ENCODE measurements at places on chromosomes 3 and 15.

DNA sequence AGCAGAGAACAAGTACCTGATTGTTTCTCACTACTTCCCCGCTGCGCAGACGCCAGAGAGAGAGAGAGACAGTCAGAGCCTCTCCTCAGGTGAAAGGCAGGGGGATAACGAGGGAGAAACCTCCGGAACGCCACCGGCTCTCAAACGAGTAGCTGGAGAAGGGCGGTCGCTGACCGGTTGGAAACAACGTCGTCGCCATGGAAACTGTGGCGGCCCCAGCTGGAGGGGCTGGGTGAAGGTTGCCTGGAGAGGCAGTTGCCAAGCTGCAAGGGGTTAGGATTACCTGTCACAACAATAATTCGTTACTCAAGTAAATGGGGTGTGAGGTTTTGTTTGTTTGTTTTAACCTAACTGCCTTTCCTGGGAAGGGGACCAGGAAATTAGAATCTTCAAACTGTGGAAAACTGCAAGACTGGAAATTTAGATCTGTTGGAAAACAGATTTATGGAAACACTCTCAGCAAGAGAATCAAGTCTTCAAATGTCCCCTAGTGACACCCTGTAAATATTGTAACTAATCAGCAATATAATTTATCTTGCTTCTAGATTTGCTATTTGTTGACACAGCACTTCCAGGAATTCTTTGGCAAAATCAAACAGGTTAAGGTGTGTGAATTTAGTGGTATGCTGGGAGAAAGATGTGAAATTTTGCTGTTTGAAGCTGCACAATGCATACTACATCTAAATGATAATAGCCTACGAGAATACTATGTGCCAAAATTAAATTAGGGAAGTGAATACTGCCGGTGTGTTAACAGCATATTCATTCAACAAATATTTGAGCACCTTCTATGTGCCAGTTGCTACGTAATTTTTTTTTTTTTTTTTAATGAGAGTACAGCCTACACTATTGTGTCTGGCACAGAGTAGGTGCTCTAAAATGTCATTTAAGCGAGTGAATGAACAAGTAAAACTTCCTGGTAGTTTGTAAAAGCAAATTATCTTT is at the start of gene DNAH12:
DNAH12 (minus strand) TSS at position 164 of the 945 bp plus-strand sequence. CDS start 1,474 bp downstream, outside the sequence.
- no peak for DNase-seq

DNA sequence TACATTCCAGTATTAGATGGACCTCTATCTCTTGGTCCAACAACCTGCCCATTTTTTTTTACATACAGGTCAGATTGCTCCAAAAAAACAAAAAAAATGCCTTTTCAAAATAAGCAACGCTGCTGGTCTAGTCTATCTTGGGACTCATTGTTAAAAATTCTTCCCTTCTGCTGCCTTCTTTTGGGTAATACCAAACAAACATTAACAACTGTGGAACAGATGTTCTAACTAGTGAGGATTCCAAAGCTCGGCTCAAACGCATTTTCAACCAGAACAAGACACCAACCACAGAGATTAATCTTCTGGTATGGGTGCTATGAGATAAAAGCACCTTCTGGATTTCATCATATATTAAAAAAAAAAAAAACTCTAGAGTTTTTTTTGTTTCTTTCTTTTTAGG is 24.7 kb downstream of the ARHGAP31 start:
- no peak for DNase-seq

GRCh38 chr3:114450008-114450596 is 156.3 kb downstream of the TIGIT start:
- no peak for DNase-seq

GRCh38 chr15:77004189-77004588 is 9.3 kb downstream of the PSTPIP1 start:
- DNase-seq = no peak

GRCh38 chr15:97153356-97153965 is 807.0 kb upstream of the ARRDC4 start:
- DNase-seq = no peak

DNA sequence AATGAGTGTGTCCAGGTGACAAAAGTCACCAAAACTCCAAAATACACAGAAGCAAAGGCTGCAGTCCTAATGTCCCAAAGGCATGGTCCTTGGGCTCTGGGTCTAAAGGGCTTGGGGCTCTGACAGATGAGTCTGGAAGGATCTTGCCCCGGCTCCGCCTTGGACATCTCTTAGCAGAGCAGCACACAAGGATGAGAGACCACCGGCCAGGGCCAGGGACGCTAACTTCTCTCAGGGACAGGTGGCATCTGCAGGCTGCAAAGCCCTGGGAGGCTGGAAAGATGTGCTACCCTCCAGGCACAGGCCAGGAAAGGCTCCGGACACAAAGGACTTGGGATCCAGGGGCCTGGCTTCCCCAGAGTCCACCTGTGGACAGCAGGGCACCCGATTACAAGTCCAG is 14.1 kb upstream of the SHISA5 start:
- no peak for DNase-seq

GRCh38 chr3:36906504-36907149 is 38.2 kb downstream of the TRANK1 start:
- DNase-seq = no peak

DNA sequence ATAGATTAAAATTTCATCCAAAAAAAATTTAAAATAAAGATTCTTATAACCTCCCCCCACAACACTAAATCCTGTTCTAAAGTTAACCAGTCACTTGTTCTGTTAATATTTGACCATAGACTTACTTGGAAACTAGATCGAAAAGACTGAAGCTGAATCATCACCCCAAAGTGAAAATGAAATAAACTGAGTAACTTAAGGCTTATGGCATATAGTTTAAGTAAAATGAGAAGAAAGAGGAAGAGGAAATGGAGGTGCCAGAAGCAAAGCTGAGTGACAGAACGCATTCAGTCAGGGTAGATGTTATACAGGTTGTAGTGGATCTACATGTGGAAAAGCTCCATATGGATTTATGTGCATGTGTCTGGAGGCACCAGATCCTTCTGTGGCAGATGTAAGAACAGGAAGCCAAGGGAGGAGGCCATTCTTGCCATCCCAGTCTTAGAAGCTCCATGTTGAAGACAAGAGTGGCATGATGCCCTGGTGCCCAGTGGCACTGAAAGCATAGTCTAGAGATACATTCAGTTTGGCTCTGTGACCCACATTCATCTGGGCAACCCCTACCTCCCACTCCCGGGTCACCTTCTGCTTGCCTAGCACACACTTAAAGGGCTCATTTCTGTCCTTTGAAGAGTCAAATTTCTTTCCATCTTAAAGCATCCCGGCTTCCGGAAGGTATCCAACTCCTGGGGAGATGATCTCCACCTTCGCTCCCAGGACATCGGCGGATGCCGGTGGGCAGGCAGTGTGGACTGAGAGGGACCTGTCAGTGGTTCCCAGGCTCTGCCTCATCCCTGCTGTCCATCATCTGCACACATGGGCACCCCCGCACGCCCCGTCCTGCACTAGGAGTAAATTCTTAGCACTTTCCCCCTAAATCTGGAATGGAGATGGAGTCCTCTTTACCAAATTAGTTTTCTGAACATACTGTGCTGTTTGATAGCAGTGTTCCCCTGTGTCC is 90.8 kb downstream of the NEO1 start:
- no peak for DNase-seq

DNA sequence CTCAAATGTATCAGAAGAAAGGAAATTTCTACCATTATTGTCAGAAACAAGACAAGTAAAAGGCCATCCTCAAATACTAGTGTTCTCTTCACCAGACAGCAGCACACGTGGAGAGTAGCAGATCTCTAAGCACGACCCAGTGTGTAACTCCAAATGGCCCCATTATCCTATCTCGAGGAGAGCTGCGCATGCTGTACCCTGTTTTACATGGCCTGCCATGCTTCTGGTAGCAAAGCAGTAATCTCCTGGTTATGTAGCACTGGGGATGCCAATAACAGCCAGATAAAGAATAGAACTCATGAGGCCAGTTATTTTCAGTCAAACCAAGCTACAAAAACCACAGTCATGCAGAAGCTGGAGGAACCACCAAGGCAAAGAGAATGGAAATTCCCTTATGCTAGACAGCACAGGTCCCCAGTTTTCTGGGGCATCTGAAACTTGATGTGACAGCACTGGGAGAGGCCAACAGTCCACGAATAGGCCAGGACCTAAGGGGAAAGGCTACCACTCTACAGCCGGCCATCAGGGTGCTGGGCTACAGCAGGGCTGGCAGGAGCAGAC is 73.0 kb downstream of the LIPC start:
- no peak for DNase-seq

DNA sequence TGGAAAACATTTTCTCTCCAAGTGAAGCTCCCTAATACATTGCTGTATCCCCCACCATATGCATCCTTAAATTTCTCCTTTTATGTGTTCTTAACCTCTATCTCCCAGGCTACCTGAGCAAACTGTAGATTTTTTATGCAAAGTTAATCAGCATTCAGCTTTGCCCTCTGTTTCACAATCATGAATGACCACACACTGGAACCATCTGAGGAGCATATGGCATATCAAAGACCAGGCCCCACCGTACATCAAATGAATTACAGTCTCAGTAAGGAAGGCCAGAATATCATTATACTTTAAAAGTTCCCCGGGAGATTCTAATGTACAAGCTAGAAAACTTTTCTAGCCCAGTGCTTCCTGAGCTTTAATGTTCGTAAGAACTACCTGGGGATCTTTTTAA is 115.5 kb upstream of the NECTIN3 start:
- DNase-seq = no peak

Measured in stimulated activated CD4-positive, alpha-beta T cell treated with anti-CD3 and anti-CD28 coated beads, Interleukin-4, amount 100 ng/mL, for 24 hours (primary cell).